Uterus (tissue), 4 donors: ENCODE measurements at places on chromosomes 1 and 21. TPM values are rescaled to one million over a fixed set of nuclear protein-coding genes. Genes with fewer than 3 reads are reported as not detected.

DNA sequence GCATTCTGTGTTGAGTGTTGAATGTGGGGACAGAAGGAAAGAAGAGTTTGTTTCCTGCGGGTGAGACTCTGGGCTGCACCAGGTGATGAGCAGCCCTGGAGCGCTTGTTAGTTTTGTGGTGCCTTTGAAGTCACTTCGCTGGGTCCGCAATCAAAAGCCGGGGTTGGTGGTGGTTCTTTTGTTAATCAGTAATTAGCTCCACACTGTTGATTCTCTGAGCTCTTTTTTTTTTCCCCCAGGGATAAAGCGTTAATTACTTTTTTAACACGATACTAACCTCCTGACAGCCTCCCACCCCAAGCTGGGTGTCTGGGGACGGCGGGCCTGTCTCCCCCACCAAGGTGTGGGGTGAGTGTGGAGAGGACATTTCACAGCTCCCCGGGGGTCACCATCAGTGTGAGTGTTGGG lies 56.6 kb downstream of the AGPAT3 start:
- H3K27ac ChIP-seq: no peak overlapping the region
- no peaks in the 10 kb centered on the region for H3K27me3 ChIP-seq
- no peak for DNase-seq
- no peak overlapping the region for H3K4me3 ChIP-seq
- peaks cover 9% of the 10 kb centered on the region for H3K4me1 ChIP-seq

DNA sequence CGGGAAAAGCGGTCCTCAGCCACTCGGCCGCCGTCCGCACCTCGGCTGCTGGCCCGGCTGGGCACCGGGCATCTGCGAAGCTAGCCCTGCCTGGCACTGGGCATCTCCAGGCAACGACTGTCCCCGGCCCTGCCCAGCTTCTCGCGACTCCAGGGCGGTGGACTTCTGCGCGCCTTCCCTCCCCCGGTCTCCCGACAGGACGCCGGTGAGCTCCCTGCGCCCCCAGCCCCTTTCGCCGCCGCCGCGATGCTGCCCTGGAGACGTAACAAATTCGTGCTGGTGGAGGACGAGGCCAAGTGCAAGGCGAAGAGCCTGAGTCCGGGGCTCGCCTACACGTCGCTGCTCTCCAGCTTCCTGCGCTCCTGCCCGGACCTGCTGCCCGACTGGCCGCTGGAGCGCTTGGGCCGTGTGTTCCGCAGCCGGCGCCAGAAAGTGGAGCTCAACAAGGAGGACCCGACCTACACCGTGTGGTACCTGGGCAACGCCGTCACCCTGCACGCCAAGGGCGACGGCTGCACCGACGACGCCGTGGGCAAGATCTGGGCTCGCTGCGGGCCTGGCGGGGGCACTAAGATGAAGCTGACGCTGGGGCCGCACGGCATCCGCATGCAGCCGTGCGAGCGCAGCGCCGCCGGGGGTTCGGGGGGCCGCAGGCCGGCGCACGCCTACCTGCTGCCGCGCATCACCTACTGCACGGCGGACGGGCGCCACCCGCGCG lies 514 bp downstream of the FAM43B start:
- H3K4me3 ChIP-seq: peak overlapping the region; percentile 27
- no peaks in the 10 kb centered on the region for H3K27me3 ChIP-seq
- no peak overlapping the region for H3K27ac ChIP-seq
- no peaks in the 10 kb centered on the region for H3K36me3 ChIP-seq
- peaks cover 14% of the 10 kb centered on the region for H3K4me1 ChIP-seq

GRCh38 chr1:217553949-217554509 lies 76.9 kb downstream of the GPATCH2 start:
- no peaks in the 10 kb centered on the region for H3K36me3 ChIP-seq
- no peak overlapping the region for H3K27ac ChIP-seq
- no peaks in the 10 kb centered on the region for H3K27me3 ChIP-seq
- no peaks in the 10 kb centered on the region for H3K4me1 ChIP-seq

DNA sequence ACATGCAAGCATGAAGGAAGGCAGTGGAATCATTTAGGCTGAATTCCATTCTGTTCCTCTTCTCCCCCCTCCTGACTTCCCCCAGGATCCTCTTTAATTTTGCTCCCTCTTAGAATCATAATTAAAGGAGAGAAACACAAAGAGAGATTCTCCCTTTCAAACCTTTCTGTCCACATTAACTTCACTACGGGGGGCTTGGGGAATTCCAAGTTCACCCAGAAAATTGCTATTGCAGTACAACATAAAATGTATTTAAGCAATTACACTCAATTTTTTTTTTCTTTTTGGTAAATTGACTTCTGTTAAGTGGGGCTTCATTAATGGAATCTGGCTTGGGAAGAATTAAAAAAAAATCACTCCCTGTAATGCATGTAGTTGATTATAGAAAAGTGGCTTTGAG lies 13.4 kb upstream of the HMGB4 start:
- no peak overlapping the region for H3K27ac ChIP-seq
- DNase-seq: no peak
- no peak overlapping the region for H3K4me3 ChIP-seq
- no peaks in the 10 kb centered on the region for H3K27me3 ChIP-seq
- no peaks in the 10 kb centered on the region for H3K4me1 ChIP-seq

DNA sequence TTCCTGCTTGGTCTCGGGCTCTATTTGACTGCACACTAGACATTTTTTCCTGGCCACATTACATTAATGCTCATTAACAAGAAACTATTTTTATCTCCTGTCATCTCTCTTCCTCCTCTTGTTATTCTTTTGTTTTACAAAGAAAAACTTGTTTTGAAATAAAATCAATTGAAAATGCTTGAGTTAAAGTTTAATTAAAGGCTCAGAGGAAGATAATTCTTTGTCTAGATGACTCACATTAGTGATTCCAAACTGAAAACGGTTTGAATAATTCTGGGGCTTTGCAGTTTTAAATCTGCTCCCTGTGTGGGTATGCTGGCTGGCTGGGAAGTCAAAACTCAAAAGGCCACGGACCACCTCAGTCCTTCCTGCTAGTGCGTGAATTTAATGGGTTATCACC lies 29.6 kb downstream of the RGS5 start:
- no peaks in the 10 kb centered on the region for H3K4me1 ChIP-seq
- no peaks in the 10 kb centered on the region for H3K27me3 ChIP-seq

DNA sequence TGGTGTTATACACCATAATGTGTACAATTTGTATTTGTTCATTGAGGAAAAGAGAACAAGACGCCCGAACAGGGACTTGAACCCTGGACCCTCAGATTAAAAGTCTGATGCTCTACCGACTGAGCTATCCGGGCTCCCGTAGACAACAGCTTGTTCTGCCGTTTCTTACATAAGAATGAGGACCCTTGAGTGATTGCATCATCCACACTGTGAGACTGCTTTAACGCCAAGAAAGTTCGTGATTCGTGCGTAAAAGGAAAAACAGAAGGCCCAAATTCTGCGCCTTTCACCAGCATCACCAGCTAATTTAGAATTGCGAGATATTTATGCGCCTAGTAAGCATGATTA lies 9.3 kb upstream of the MDM4 start:
- peak; percentile 81 for DNase-seq
- H3K27ac ChIP-seq: peak overlapping the region; percentile 90
- no peaks in the 10 kb centered on the region for H3K27me3 ChIP-seq
- no peaks in the 10 kb centered on the region for H3K4me1 ChIP-seq
- peak overlapping the region; percentile 51 for H3K4me3 ChIP-seq

DNA sequence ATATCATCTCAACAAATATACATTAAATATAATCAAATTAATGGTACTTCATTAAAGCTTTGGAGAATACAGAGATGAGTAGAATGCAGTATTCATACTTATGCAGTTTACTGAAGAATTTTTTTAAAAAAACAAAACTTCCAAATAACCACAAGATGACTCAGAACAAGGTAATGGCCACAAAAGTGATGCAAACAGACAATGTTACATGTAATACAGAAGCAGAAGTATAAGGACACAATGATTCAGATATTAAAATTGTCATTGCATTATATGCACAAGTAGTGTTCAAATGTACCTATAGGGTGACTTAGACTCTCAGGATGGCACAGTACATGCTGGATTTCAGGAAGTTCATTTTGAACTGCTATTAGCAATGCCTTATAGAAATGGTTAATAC lies 227.2 kb upstream of the ST6GALNAC5 start:
- H3K27me3 ChIP-seq: no peaks in the 10 kb centered on the region
- no peaks in the 10 kb centered on the region for H3K4me1 ChIP-seq
- no peak overlapping the region for H3K27ac ChIP-seq
- H3K4me3 ChIP-seq: no peak overlapping the region
- no peak for DNase-seq
- no peaks in the 10 kb centered on the region for H3K36me3 ChIP-seq

GRCh38 chr1:57116871-57117270 lies 151.1 kb upstream of the C8B start:
- H3K36me3 ChIP-seq: no peaks in the 10 kb centered on the region
- no peak overlapping the region for H3K27ac ChIP-seq

DNA sequence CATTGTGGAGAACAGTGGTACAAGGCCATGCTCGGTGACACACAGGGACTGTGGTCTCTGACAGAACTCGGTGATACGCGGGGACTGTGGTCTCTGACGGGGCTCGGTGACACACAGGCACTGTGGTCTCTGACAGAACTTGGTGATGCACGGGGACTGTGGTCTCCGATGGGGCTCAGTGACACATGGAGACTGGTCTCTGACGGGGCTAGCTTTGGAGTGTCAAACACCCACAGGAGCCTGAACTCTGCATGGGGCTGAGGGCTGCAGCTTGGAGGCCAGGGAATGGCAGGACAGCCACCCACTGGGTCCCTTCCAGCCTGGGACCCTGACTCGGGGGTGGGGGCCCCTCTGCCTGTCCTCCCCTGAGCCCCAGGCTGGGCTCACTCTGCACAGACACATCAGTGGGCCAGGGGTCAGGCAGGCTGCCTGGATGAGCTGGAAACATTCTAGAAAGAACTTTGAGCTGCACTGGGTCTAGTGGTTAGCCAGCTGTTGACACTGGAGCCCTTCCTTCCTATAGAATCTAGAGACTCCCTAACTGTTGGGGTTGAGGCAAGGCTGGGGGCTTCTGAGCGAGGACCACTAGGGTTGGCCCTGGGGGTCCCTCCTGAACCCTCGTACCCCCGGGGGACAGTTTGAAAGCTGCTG lies 49.8 kb downstream of the DISP3 start:
- H3K27me3 ChIP-seq: no peaks in the 10 kb centered on the region
- no peak overlapping the region for H3K27ac ChIP-seq
- DNase-seq: no peak
- no peaks in the 10 kb centered on the region for H3K36me3 ChIP-seq

DNA sequence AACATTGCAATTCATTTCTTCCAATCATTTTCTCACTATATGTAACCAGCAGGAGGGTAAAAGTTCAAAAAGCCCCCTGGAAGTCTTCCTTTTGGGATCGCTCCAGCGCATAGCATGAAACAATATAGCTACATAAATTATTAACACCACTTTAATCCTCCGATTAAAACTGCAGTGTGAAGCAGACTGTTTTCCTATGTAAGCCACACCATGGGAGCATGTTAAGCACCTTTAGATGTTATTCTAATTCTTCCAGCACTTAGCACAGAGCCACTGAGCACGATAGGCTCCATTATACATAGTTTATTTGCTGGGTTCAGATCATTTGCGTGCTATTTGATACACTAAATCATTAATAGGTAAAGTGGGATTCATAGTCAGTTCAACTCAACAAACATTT lies 18.4 kb upstream of the GADD45A start:
- H3K27me3 ChIP-seq: no peaks in the 10 kb centered on the region
- H3K27ac ChIP-seq: no peak overlapping the region
- DNase-seq: no peak
- no peaks in the 10 kb centered on the region for H3K36me3 ChIP-seq
- no peaks in the 10 kb centered on the region for H3K4me1 ChIP-seq

GRCh38 chr1:201383647-201384405 lies 6.3 kb upstream of the TNNT2 start:
- no peaks in the 10 kb centered on the region for H3K36me3 ChIP-seq
- no peaks in the 10 kb centered on the region for H3K27me3 ChIP-seq
- no peak overlapping the region for H3K27ac ChIP-seq
- H3K4me1 ChIP-seq: no peaks in the 10 kb centered on the region
- DNase-seq: no peak
- H3K4me3 ChIP-seq: no peak overlapping the region

GRCh38 chr21:25790122-25790877 lies 55.5 kb downstream of the GABPA start:
- peak overlapping the region; percentile 16 for H3K4me3 ChIP-seq
- H3K36me3 ChIP-seq: no peaks in the 10 kb centered on the region
- H3K27me3 ChIP-seq: no peaks in the 10 kb centered on the region
- no peak for DNase-seq

ZNF670 gene
- total RNA-seq: 5.0 TPM

SPRR1A gene
- not detected for total RNA-seq

C1orf21 gene
- 71.0 TPM for total RNA-seq

PDXK gene
- total RNA-seq: 21.0 TPM
